ENCODE measurements at places on chromosomes 6 and 20. TPM values are rescaled to one million over a fixed set of nuclear protein-coding genes. Genes with fewer than 3 reads are reported as not detected.

- no peaks in the 10 kb centered on the region for H3K36me3 ChIP-seq
- DNase-seq, result peak; percentile 80
- H3K27me3 ChIP-seq, result no peaks in the 10 kb centered on the region
- H3K4me1 ChIP-seq, result peaks cover 17% of the 10 kb centered on the region
Observed at GRCh38 chr20:48603116-48603818, 224.5 kb downstream of the PREX1 start.

GRCh38 chr6:137043710-137044365, 927 bp downstream of the IL20RA start:
- peaks cover 71% of the 10 kb centered on the region for H3K27me3 ChIP-seq
- peak overlapping the region; percentile 68 for H3K4me3 ChIP-seq
- H3K27ac ChIP-seq, result no peak overlapping the region
- peak; percentile 62 for DNase-seq

DNA sequence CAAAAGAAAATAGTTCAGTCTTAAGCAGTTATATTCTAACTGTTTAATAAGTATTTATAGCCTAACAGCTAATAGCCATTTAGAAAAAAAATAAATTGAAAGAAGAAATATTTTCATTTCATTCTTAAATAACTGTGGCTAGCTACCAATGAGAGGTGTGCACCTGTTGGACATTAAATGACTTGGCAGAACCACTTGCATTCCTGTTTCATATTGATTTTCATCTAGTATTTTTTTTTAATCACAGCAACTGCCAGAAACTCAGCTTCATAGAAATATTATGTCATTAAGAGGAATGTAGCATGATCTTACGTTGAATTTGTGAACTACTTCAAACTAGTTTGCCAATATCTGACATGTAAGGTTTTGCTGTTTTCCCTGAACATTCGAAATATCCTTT, 10.1 kb downstream of the NAA20 start:
- H3K4me3 ChIP-seq, result no peak overlapping the region
- DNase-seq, result no peak
- H3K27ac ChIP-seq, result no peak overlapping the region
- H3K4me1 ChIP-seq, result no peaks in the 10 kb centered on the region

DNA sequence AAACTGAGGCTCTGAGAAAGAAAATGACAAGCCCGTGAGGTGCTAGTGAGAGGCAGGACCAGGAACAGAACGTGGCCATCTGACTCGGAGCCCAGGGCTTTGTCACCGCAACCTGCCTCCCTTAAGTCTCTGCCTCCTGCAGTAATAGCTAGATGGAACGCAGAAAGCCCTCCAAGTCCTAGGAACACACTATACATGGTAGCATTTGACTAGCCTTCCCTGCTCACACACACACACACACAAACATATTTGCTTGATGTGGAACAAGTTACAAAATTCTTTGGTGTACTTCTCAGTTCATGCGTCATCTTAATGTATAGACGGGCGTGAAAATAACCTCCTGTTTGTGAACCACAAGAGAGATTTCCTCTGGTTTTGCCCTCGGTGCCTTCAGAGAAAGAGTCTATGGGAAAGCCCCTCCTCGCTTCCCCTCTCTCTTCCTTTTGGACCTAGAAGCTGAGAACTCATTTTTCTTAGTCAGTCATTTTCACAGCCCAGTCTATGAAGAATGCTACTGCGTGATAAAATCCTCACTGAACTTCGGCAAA, 38.8 kb downstream of the C6orf52 start:
- no peaks in the 10 kb centered on the region for H3K36me3 ChIP-seq
- H3K27me3 ChIP-seq, result no peaks in the 10 kb centered on the region
- no peak overlapping the region for H3K4me3 ChIP-seq
- no peak for DNase-seq

Gene BHLHE23
- 0.22 TPM for total RNA-seq

All from neural progenitor cell (in vitro differentiated cells).